NCI-H2227 treated with DMSO at 0.1 percent for 48 hours (cell line): ENCODE measurements at places on chromosomes 12 and 14.

GRCh38 chr14:70619708-70620107, 19.3 kb upstream of the MED6 start:
- no peak for DNase-seq

DNA sequence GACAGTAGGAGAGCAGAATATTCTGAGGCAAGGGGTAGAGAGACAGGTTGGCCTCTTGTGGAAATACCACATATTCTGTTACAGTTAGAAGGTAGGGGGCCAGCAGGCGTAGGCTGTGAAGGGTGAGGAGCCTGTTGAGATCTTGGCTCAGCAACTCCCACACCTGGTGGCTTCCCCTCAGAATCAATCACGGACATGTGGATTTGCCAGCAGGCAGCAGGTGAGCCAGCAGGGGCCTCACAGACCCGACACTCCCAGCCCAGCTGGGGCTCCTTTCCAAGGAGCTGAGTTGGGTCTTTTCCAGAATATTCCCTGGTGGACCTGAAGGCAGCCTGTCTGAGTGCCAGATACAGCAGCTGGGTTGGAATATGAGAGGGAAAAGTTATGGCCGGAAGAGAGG, 150.0 kb upstream of the CRY1 start:
- DNase-seq: no peak

DNA sequence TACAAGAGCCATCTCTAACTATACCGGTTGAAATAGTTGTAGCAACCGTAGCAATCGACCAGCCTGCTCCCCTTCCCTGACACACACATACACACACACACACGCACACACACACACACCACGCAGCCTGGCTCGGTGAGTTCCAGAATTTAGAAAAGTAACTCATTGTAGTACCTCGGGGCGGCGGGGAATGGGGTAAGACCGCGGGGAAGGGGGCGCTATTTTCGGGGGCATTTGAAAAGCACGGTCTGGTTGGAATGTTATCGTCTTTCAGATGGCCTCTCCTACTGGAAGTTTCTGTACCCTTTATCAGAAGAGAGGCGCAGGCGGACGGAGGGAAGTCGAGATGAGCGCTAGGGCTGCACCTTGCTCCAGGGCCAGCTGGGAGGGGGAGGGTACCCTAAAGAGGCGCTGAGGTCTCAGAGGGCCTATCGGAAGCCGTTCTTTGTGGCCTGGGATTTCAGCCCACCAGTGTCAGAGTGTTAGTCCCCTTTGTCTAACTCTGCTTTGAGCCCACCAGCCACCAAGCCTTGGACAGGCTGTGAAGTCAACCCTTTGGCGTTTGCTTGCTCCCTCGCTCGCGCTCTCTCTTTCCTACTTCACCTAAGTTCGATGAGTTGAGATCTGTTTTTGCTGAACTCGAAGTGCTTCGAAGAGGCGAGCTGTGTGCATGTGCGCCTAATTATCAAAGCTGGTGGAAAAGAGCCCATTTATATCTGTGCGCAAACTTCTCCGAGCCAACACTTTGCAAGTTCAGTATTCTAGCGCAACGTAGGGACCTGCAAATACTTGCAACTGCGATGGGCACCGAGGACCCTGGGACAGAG, 837 bp downstream of the COL2A1 start:
- DNase-seq: no peak

GRCh38 chr14:106883218-106883692, 1356.9 kb downstream of the TMEM121 start:
- DNase-seq: no peak

- no peak for DNase-seq
Observed at GRCh38 chr12:78249578-78249977, 418.9 kb downstream of the NAV3 start.

- no peak for DNase-seq
Observed at GRCh38 chr12:78101946-78102635, 271.4 kb downstream of the NAV3 start.
